ENCODE measurements at places on chromosomes 3 and 15.

DNA sequence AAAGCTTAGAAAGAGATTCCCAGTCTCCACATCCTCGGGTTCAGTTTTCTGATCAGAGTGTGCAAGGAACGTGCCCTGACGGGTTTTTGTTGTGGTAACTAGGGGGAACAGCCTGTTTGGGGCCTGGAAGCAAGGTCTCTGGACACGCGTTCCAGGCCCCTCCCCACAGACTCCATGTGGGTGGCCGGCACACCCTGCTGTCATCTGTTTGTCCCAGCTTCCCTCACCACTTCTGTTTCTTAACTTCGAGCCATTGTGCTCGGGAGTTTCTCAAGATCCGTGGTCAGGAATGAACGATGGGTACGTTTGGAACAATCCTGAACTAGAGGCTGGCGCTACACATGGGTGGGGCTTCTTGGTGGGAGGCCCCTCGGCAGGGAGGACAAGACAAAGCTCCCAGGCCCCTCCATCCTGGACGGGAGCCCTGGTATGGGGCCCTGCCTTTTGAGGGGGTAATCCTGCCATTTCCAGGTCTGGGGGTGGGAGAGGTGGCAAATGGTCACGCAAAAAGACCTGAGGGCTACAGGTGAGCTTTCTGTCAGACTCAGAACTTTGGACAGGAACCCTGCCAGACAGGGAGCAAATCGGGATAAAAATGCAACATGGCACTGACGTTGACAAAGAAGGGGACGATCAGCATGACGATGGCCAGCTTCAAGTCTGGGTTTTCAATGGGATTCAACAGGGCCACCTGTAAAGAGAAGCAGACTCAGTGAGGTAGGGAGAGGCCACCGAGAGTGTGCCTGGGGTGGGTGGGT, 8.5 kb upstream of the MUSTN1 start:
- peak; percentile 29 for DNase-seq

DNA sequence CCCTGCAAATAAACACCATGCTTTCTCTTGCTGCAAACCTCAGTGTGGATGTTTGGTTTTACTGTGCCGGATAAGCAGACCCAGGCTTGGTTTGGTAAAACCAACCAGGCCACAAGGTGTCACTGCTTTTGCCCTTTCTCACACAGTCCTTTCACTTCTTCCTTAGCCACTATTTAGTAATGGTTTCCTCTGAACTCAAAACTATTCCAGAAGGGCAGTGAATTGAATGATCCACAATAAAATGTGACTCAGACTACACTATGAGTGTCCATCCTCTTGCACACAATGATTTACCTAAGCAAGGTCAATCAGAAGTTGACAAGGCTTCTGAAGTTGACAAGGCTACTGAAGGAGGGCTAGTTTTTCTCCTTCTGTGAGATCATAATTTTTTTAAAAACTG, 552.4 kb upstream of the CCDC54 start:
- peak; percentile 41 for DNase-seq

DNA sequence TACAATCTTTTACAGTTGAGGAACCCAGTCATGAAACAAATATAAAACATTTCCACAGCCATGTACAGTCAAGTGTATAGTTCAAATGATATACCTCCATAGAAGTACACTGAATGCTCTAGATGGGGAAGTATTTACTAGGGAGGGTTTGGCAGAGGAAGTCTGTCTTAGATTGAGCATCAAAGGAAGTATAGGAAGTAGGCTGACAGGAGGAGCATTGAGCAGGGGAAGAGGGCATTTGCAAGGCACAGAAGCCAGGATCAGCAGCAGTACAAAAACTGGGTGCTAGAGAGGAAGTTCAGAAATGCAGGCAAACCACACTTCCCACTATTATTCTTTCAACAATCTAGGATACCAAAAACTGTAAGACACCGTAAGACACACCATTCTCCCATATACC, 122.6 kb downstream of the ANO10 start:
- no peak for DNase-seq

GRCh38 chr3:84943379-84943778, 15.4 kb upstream of the CADM2 start:
- DNase-seq: no peak

DNA sequence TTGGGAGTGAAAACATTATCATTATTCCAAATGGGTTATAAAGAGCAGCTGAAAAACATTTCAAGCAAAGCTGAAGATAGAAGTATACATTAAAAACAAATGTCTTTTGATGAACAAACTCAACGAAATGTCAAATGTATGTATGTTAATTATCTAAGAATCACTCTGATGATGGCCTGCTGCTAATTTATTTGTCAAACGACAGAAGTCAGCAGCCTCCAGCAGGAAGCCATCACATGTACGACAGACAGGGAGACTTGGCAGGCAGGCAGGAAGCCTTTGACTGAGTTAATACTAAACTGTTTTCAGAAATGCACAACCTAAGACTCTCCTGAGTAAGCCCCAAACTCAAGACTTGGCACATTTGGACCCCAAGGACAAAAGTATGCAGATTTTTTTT, 491.1 kb downstream of the ZNF385D start:
- no peak for DNase-seq

DNA sequence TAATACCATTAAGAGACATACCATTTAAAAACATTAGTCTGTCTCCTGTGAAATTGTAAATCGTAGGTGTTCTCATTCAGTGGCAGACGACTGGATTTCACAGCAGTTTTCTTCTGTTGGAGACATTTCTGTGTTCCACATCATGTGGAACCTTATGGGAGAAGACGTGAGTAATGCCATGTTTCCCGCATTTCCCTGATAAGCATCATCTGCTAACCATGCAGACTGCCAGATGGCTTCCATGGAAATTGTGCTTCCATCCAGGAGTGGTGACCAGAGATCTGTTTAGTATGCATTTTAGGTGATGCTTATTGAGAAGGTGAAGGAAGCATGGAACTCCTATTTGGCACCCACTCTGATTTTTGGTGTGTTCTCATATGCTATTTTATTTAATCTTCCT, 28.4 kb upstream of the ST3GAL6 start:
- no peak for DNase-seq

- DNase-seq: peak; percentile 20
Observed at GRCh38 chr3:41317718-41318117, 118.4 kb downstream of the CTNNB1 start.

Data from epithelial cell of esophagus (primary cell).